ENCODE measurements at places on chromosomes 4 and X. TPM values are rescaled to one million over a fixed set of nuclear protein-coding genes. Genes with fewer than 3 reads are reported as not detected.

Gene HADH
- 38.0 TPM for polyA plus RNA-seq

Gene SYTL4
- polyA plus RNA-seq = 4.0 TPM

Gene MORC4
- 22.7 TPM for polyA plus RNA-seq

Gene EVC
- 1.0 TPM for polyA plus RNA-seq

Gene MAMLD1
- 10.4 TPM for polyA plus RNA-seq

Gene AFP
- 0.40 TPM for polyA plus RNA-seq

Gene TAF7L
- polyA plus RNA-seq = 0.24 TPM

Gene CXCL11
- 0.24 TPM for polyA plus RNA-seq

Gene PCGF3
- 178 TPM for polyA plus RNA-seq

- DNase-seq = no peak
Observed at GRCh38 chr4:153293742-153294057, 50.8 kb upstream of the MND1 start.

- DNase-seq = no peak
Observed at GRCh38 chr4:109798866-109799265, 2.9 kb downstream of the CFI start.

- no peak for DNase-seq
Observed at GRCh38 chr4:175875993-175876771, 64.1 kb upstream of the GPM6A start.

- no peak for DNase-seq
Observed at GRCh38 chr4:37188100-37188499, 56.4 kb upstream of the NWD2 start.

- no peak for DNase-seq
Observed at GRCh38 chrX:69231903-69232302, 66.7 kb upstream of the PJA1 start.

DNA sequence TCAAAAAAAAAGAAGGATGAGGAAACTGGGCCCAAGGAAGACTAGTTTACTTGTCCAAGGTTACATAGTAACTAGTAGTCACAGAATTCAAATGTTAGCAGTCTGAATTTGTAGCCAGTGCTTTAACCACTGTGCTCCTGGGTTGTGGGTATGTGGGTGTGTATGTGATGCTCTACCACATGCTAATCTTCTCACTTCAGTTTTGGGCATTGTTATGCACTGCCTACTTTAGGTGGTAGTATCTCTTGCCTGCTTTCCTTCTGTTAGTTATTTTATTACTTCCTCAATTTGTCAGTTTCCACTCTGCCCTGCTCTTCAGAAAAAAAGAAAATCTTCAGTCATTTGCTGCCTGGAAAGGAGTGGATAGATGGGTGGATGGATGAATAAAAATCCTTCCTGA, 219.2 kb downstream of the RPA4 start:
- no peak for DNase-seq

- DNase-seq = no peak
Observed at GRCh38 chr4:14265651-14266050, 638.1 kb upstream of the BOD1L1 start.

- DNase-seq = no peak
Observed at GRCh38 chr4:114320126-114320525, 278.5 kb upstream of the UGT8 start.

GRCh38 chrX:130216320-130216719, 44.6 kb downstream of the RAB33A start:
- no peak for DNase-seq

- no peak for DNase-seq
Observed at GRCh38 chr4:150943818-150944217, 71.3 kb downstream of the LRBA start.

DNA sequence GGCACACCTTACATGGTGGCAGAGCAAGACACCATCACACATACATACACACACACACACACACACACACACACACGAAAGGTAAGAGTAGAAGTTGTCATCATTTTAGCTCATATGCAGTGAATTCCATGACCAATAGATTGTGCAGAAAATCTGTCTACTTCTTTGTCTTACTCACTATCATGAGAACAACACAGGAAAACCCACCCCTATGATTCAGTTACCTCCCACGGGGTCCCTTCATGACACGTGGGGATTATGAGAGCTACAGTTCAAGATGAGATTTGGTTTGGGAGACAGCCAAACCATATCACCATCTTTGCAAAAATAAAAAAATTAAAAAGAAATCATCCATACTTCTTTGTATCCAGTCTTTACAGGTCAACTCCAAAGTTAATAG, 221.1 kb downstream of the BMPR1B start:
- DNase-seq = no peak

- DNase-seq = no peak
Observed at GRCh38 chrX:10165580-10166247, 8.9 kb downstream of the CLCN4 start.

DNA sequence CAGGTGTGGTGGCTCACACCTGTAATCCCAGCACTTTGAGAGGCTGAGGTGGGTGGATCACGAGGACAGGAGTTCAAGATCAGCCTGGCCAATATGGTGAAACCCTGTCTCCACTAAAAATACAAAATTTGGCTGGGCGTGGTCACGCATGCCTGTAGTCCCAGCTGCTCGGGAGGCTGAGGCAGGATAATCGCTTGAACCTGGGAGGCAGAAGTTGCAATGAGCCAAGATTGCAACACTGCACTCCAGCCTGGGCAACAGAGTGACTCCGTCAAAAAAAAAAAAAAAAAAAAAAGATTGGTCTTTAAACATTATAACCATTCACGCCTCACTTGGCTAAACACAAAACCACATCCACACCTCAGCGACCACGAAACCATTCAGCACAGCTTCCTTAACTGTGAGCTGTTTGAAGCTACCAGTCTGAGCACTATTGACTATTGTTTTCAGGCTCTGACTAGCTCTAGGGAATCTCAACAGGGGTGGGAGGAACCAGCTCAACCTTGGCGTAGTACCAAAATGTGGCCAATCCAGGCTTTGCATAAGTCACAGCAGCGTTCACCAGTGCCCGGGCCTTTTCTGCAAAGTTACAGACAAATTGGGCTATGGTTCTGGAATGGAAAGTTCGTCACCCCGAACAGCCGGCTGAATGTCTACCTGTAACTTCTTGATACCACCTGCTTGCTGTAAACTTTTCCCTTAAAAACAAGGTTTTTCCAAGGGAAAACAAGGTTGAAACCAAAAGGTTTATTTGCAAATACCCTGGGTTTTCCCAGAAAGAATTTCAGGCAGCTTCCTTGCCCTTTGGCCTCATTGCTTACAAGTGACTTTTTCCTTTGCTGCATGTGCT, 73.6 kb upstream of the DHX15 start:
- DNase-seq = peak; percentile 39

- DNase-seq = no peak
Observed at GRCh38 chr4:184729946-184730345, 4.0 kb downstream of the CENPU start.

DNA sequence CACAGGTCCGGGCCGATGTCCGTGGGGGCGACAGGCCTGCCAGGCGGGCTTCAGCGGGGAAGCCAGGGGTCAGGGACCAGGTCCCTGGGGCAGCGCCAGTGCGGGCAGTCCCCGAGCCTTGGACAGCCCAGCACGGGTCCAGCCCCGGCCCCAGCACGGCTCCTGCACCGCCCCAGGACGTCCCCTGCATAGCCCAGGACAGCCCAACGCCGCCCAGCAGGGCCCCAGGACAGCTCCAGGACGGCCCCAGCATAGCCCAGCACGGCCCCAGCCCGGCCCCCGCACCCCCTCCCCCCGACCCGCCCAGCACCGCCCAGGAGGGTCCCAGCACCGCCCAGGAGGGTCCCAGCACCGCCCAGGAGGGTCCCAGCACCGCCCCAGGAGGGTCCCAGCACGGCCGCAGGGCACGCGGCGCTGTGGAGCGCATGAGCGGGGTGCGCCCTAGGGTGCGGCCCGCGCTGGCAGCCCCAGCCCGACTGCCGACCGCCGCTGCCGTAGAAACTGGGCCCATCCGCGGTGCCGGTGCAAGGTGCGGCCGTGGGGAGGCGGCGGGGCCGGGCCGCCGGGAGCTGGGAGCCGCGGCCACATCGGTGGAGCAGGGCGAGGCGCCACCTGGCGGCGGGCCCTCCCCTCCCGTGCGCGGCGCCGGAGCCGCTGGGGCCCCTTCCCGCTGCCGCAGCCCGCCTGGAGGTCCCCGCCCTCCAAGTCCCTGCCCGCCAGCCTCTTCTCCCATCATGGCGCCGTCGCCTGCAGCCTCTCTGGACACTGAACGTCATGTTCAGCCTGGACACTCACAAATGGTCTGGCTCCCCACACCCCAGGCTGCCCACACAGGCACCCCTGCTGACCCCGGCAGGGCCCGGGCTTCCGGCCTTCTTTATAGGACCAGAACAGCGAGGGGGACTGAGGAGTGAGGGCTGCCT, 106.8 kb upstream of the NKX1-1 start:
- DNase-seq = peak; percentile 37

- DNase-seq = no peak
Observed at GRCh38 chr4:24417206-24417605, 167.1 kb downstream of the DHX15 start.

DNA sequence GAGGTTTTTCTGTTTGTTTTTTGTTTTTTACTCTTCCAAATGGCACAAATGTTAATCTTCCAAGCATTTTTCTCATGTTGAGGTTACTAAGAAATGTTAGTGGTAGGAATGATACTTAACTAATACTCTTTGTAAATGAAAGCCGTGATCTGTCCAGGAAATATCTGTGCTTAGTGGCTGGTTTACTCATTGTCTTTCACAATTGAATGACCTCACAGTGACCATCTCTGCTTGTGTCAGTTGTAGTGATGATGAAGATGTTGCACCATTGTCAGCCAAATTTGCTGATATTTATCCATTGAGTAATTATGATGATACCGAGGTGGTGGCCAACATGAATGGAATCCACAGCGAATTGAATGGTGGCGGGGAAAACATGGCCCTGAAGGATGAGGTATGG, 93.5 kb downstream of the TNIP2 start:
- no peak for DNase-seq
